ENCODE measurements at places on chromosomes 12 and 14.

- no peak for DNase-seq
Observed at GRCh38 chr14:81432219-81432661, 32.1 kb upstream of the STON2 start.

GRCh38 chr12:72610342-72610741, 338.2 kb downstream of the TRHDE start:
- DNase-seq, result no peak

- no peak for DNase-seq
Observed at GRCh38 chr12:31507966-31508365, 83.0 kb downstream of the DENND5B start.

DNA sequence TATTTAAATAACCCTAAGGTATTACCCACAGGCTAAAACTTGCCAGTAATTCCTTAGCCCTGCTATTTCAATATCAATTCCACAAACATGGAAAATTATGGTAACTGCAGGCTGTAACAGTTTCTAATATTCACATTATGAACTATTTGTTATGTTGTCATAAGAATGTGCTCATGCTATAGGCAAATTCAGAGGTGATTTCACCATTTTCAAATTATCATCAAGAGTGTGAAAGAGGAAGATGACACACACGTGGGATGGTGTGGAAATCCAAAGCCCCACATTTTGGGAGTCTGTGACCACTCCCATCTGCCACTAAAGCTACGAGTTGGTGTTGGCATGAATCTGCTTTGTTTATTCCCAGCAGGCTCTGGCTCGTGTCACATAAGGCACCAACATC, 5.9 kb upstream of the MYO1A start:
- DNase-seq, result peak; percentile 45

DNA sequence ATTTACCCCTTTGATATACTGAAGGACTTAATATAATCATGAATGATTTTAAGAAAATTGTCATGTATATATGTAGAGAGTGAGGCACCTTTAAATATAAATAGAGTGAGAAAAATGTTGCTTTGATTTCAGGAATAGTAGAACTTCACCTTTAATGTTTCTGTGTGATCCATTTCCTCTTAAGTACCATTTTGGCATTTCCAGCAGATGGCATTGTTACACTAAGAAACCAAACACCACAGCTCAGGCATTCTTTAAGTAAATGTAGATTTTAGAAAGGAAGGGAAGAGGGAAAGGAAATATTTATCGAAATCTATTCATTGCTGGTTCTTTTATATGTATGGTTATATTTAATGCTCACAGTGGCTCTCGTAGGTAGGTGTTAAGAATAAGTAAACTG, 556.7 kb upstream of the FBXO33 start:
- DNase-seq, result no peak

DNA sequence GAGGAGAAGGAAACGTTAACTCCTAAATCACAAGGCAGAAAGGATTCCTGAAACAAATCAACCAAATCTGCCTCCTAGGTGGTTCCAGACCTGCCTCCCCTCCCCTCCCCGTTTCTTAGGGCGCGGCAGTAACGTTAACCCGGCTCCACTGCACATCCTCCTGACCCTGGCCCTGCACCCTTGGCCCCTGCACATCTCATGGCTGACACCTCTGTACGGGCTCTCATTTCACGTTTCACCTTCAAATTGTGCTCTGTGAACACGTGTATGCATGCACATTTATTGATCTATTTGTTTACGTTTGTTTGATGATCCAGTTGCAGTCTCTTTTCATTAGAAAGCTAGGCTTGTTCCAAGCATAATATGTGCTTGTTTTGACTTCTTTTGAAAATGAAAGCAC, 358.1 kb downstream of the ADGRD1 start:
- no peak for DNase-seq

DNA sequence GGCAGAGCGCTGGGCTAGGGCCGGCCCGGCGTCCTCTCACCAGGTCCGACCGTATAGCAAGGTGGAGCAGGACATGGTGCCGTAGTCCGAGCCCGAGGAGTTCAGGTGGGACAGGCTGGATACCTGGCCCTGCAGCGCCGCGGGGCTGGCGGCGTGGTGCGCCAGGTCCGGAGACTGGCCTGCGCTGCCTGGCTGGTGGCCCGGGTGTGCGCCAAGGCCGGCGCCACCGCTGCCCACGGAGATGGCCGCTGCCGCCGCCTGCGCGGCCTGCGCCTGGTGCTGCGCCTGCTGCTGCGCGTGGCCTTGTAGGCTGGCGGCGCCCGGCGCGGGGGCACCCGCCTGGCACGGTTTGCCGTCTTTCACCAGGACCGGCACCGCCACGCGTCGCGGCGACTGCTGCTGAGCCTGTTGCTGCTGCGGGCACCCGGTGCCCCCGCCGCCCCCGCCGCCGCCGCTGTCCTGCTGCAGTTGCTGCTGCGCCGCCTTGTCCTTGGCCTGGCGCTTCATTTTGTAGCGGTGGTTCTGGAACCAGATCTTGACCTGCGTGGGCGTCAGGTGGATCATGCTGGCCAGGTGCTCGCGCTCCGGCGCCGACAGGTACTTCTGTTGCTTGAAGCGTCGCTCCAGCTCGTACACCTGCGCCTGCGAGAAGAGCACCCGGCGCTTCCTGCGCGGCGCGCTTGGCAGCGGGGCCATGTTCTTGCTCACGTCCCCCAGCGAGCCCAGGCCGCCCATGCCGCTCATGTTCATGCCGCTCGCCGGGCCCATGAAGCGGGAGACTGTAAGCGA, 2.6 kb downstream of the NKX2-1 start:
- DNase-seq, result no peak

DNA sequence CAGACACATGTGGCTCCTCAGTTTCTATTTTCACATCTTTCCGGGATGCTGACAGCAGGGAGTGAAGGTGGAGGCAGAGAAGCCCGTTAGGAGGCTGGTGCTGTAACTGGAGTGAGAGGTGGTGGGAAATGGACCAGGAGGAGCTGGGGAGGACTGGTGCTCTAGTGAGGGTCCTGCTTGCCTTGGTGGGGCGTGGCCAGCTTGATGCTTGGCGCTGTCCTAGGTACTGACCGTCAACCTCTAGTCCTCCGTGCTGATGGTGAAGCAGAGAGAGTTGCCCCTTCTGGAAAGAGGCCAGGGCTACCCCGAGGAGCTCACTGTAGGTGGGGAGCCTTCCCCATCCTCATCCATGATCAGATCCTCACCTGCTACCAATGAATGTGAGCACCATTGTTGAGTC, 1.4 kb downstream of the TRMT61A start:
- DNase-seq, result no peak

DNA sequence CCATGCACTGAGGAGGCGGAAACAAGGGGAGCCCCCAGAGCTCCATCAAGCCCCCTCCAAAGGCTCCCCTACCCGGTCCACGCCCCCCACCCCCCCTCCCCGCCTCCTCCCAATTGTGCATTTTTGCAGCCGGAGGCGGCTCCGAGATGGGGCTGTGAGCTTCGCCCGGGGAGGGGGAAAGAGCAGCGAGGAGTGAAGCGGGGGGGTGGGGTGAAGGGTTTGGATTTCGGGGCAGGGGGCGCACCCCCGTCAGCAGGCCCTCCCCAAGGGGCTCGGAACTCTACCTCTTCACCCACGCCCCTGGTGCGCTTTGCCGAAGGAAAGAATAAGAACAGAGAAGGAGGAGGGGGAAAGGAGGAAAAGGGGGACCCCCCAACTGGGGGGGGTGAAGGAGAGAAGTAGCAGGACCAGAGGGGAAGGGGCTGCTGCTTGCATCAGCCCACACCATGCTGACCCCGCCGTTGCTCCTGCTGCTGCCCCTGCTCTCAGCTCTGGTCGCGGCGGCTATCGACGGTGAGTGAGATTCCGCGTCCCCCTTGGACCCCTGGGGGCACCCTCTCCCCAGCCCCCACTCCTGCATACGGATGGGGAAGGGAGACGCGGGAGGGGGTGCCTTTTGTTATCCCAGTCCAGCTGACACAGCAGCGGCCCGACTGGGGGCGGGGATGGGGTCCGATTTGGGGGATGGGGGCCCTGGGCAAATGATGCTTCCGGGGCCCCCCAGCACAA, 400 bp downstream of the LRP1 start:
- DNase-seq, result no peak

DNA sequence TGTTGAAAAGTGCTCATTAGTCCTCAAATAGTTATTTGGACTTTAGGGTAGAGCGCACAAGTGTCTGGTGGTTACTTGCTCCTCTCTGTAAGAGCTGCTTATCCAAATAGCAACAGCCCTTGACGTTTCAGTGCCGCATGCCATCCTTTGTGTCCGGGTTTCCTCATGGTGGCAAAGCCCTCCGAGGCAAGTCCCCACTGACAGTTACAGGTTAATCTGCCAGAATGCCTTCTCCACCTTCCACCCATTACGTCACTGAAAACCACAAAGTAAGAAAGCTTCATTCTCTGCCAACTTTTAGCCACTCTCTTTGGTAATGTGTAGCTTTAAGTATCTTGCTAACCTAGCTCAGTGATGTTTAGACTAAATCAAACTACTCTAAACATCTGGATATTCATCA, 78.6 kb downstream of the POLR3B start:
- DNase-seq, result no peak

DNA sequence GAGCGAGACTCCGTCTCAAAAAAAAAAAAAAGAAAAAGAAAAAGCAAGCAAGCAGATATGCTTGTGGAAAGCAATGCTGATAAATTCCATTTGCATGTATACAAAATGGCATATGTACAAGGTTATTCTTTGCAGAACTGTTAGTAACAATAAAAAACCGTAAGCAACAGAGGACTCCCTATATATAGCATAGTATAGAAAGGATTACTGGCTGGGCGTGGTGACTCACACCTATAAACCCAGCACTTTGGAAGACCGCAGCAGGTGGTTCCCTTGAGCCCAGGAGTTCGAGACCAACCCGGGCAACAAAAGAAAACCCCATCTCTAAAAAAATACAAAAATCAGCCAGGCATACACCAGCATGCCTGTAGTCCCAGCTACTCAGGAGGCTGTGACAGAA, 13.5 kb downstream of the GCN1 start:
- DNase-seq, result no peak

DNA sequence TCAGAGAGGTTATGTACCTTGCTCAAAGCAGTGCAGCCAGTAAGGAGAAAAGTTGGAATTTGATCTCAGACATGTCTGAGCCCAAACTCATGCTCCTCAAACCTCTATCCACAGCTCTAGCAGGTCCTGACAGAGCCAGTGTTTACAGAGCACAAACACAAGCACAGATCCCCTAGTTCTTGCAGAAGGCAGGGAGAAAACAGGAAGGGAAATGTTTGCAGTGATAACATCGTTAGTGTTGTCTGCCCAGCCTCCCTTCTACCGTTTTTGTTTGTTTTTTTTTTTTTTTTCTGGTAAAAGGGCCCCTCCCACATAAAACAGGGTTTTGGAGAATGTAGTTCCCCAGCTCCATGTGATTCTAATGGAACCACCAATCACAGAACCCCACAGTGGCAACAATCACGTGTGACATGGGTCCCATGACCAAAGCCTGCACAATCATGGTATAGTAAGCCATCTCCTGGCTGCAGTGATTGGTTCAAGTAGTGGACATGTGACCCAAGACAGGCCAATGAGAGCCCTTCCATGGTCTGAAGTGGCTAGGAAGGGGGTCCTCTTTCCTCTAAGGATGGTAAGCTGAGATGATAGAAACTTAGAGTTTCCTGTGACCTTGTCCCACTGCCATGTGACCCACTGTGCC, 513.4 kb downstream of the MED13L start:
- no peak for DNase-seq

DNA sequence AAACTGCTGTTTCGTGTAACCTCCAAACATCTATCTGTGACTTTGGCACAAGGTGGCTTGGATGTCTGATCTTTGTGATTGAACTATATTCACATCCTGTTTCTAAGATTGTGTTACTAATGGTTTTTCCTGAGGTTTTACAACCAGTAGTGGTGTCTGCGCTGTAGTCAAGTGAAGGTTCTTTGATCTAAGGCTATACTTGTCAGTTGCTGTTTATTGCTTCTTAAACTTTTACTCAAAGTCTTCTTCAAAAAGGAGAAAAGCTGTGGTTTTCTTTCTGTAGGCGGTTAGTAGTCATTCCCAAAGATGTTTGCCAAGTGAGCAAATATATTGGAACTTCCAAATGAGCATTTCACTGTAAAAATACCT, 12.3 kb upstream of the CALM1 start:
- peak; percentile 33 for DNase-seq

DNA sequence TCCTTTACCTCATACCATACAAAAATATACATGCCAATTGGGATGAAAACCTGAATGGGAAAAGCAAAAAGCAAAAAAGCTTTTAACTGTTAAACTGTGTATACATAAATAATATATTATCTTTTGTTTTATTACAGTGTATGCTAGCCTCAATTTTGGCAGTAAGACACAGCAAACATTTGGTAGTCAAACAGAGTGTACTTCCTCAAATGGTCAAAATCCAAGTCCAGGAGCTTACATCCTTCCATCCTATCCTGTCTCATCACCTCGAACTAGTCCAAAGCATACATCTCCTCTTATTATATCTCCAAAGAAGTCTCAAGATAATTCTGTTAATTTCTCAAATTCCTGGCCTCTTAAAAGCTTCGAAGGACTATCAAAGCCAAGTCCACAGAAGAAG, 41.9 kb downstream of the TOGARAM1 start:
- no peak for DNase-seq

DNA sequence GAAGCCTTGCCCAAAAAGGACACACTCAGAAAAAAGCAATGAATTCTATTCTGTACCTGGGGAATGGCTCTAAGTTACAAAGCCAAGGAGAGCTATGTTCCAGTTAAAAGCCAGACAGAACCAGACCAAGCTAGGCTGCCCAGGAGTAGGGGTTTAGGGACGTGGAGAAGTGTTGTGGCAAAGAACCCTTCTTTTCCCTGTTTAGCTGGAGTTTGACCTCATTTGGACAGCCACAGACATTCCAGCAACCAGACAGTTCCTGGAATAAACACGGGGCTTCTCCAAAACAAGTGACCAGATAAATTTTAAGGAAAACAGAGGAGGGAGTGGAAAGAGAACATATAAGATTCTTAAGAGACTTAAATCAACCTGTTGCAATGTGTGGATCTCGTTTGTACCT, 62.3 kb downstream of the GCH1 start:
- no peak for DNase-seq

GRCh38 chr12:69022674-69023073, 89.7 kb upstream of the CPM start:
- DNase-seq, result no peak
